ENCODE measurements at places on chromosomes 4 and X.
A peak's percentile ranks its signal among the peaks of the same experiment; 100 is the strongest.

GRCh38 chr4:146073517-146073916 is 102.0 kb upstream of the LSM6 start:
- DNase-seq, result no peak

- DNase-seq, result no peak
Measured at GRCh38 chrX:128807367-128807766, 715.9 kb downstream of the SMARCA1 start.

DNA sequence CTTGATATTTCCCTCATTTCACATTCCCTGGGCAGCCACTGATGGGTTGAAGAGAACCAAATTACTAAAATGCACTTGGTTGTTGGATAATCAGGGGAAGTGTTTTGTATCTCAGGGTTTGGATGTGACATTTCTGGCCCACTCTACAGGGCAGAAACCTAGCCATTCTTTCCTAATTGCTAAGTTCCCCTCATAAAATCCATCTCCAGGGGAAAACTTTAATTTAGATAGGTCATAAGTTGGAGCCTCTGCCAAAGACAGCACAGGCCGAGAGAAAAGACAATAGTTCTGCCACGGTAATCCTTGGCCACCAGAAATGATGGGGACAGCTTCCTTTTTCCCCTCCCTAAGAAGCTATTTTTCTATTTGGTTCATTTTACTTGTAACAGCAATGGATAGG is 192.7 kb upstream of the C1QTNF7 start:
- no peak for DNase-seq

GRCh38 chrX:48683411-48683982 is at the start of gene WAS:
TSS of gene WAS (plus strand) at chrX:48683799. CDS start at chrX:48683854, 55 bp downstream.
- no peak for DNase-seq

DNA sequence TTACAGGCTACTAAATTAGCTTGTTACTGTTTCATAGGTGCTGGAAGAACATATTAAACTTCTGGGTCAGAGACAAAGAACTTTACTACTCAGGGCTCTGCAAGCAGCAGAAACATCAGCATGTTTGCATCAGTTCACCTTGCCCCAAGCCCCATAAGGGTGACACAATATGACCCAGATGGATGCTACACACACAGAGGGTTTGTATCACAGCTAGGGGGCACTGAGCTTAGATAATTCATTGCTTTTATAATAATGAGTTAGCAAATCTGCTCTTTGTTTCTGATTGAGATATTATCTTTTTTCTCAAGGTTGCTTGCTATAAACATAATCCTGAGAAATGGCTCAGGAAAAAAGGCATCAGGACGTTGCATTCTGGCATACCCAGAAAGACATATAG is 4.8 kb upstream of the SYNPO2 start:
- no peak for DNase-seq

DNA sequence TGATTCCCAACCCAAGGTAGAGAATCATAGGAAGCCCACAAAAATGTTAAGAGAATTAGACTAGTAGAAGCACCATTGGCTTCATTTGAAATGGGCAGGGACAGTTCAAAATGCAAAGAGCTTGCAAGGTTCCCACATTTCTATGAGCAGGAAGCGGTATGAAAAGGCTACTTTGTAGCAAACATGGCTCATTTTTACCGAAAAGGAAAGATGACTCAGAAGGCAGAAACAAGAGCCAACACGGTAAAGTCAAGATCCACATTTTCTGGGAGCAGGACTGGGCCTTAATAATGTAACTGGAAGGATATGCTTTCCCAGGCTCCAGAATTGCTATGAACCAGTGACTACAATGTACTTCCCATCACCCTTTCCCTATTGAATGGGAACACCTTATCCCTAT is 89.5 kb downstream of the GLRA3 start:
- peak; percentile 3 for DNase-seq

DNA sequence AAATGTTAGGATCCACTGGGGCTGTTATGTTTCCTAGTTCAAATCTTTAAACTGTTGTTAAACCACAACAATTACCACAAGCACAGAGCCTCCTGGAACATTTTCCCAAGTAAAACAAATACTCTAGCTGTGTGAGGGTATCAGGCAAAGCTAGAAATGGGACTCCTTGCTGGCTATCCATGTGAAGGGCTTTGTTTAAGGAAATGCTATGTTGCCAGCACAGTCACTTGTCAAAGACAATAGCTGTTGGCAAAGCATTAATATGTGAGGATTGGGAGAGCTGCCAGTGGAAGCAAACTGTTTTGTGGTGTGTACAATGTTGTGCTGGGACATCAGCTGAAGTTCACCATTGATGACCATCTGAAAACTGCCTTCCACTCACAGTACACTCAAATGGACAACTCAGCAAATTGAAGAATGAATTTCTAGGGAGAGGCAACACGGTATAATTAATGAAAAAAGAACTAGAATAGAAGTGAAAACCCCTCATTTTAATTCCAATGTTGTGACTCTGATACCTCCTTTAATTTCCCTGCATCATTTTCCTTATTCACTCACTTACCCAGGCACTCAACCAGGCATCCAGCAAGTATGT is 100.8 kb downstream of the ANXA3 start:
- no peak for DNase-seq

GRCh38 chr4:153159728-153160221 is 44.5 kb upstream of the TRIM2 start:
- no peak for DNase-seq

DNA sequence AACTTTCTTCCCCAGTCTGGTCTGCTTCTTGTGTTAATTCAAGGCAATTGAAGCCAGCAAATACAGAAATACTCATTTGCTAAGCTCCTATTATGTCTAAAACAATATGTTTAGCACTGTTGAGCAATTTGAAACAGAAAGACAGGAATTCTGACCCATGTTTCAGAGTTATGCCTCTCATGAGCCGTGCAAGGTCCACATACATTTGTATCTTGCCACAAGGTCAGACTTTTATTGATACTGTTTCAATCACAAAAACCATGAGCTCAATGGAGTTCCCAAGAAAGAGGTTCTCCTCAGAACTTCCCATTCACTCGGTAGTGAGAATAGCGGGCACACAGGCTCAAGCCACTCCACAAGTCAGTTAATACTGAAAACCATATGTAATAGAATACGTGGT is 47.6 kb upstream of the SPRY1 start:
- no peak for DNase-seq

DNA sequence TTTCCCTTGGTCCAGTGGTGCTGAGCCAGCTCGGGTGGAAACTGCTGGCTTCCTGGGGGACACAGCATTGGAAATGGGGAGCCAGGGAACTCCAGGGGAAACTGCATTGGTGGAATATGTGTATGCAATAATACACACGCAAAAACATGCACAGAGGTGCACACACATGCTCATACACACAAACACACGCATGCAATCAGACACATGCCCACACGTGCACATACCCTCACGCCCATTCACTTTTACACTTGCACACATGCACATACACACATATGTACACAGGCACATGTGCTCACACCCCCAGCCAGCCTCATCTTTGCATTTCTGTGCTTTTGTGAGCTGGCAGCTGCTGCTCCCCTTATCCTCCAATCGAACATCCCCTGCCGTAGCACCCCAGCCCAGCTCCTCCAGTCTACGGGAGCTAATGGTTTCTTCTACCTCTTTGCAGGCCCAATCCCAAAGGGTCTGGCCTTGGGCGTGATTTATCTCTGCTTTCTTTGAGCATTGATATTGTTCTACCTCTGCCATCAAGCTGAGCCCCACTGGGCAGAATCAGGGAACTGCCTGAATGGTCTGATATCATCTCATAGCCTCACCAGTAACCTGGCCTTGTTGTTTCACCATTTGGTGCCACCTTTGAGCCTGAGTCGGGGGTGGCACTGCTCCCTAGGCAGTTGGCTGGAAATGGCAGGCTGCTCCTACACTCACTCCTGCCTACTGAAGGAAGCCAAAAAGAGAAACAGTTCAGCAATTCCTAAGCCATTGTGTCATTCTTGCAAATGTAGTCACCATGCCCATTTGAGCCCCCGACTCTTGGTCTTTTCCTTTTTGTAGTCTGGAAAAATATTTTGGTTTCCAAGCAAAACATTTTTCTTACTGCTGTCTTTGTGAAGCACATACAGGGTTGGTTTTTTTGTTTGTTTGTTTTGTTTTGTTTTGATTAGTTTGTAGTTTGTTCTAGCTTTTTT is 104.4 kb upstream of the MAMLD1 start:
- no peak for DNase-seq

GRCh38 chrX:39757971-39758370 is 339.8 kb downstream of the BCOR start:
- DNase-seq, result no peak

DNA sequence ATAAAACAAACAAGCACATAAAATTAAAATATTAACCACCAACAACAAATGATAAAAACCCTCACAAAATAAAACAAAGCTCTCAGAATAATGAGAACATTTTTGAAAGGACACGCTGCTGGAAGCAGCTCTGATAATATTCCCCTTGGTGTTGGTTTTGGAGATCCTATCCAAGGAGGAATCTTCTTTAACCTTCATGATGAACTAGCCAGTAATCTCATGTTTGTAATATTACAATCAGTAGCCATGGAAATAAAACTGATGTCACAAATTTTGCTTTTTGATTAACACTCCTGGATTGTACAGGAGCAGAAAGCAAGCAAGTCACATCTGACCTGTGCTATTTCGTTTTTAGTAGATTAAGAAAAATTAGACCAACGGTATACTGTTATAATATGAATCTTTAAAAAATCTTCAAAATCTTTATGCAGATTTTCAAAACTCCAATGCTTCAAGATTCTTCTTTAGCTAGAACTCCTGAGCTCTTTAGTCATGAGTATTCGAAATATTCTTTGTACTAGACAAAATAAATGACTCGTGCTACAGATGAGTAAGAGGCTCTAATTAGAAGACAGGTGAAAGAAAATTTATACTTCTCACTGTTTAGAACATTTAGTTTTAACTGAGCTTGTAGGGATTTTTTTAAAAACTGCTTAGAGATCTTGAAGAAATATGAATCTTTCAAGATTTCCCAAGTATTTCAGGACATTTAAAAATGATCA is 154.1 kb downstream of the RASL11B start:
- no peak for DNase-seq

- no peak for DNase-seq
Measured at GRCh38 chrX:142359331-142359730, 154.2 kb upstream of the MAGEC2 start.

GRCh38 chr4:185244763-185245162 is 35.4 kb downstream of the SNX25 start:
- DNase-seq, result peak; percentile 84

DNA sequence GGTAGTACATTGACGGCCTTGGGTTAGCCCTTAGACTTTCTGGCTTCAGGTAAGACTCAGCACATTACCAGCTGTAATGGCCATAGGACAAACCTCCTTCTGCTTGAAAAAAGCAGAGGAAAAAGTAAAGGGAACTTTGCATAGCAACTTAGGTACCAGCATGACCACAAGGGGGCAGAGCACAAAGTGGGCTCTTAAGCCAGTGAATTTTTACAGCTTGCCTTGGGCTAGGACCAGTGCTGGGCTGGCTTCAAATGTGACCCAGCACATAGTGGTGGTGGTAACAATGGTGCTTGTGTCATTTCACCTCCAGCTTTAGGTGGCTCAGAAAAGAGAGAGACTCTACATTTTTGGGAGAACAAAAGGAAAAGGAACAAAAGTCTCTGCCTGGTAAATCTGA is 66.1 kb downstream of the KLHL4 start:
- DNase-seq, result peak; percentile 1

DNA sequence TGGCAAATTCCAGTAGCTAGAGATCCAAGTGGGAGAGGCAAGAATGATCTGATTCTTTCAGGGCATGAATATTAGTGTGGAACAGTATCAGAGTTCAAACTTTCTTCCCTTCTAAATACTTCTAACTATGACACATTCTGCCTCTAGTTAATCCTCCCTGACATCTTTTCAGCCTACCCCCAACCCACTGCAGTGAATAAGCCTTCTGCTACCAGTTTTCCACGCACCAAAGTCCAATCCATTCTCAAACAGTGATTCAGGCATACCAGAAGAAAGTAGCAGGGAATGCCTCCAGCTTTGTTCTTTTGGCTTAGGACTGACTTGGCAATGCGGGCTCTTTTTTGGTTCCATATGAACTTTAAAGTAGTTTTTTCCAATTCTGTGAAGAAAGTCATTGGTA is 155.4 kb upstream of the FTHL17 start:
- no peak for DNase-seq

GRCh38 chr4:152696764-152697261 is 17.0 kb upstream of the TMEM154 start:
- DNase-seq, result peak; percentile 94

GRCh38 chrX:39802354-39802753 is 295.4 kb downstream of the BCOR start:
- no peak for DNase-seq

- no peak for DNase-seq
Measured at GRCh38 chr4:27894951-27895350, 1034.3 kb downstream of the STIM2 start.

DNA sequence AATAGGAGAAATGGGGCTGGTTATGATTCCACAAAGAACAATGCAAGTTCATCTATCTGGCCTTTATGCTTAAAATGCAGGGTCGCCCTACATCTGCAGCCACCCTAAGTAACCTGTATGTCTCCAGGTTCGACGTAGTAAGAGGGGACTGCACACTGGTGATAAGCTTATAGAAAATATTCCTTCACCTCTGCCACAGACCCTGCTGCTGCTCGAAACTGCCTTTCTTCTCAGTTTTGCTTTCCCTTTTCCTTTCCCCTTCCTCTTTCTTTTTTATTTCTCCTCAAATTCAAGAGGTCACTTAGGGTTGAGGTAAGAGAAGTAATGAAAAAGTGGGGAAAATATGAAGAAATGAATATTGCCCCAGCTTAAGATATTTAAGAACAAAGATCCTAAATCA is 123.5 kb downstream of the DCHS2 start:
- DNase-seq, result no peak

DNA sequence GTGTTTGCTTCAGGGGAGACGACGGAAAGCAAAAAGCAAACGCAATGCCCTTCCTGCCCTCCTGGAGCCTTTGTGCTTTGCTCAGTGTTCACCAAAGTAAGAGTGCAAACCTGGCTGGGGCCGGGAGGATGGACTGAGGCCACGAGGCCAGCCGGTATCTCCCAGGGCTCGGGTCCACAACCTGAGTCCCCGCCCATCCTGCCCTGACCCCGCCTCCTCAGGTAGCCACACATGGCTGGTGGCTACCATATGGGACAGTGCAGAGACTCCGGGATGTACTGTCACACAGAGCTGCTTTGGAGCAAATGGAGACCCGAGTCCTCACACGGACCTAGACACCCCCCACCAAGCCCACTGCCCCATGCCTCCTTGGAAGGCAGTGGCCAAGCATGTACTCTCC is 4.8 kb downstream of the ATP2B3 start:
- no peak for DNase-seq

DNA sequence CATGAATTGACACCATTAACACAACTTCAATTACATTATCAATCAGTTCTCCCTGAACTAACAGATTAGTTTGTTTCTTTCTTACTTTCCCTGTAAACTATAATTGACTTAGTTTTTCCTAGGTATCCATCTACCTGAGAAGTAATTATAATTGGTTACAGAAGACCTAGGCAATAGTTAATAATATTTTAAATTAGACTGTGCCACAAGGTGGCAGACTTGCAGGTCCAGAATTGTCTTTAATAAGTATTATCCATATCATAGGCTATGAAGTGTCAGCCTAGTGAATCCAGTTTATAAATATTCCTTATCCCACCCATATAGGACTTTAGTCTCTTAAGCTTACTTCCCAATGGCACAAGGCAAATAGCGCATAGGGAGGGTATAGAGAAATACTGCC is 48.9 kb upstream of the FAM47B start:
- no peak for DNase-seq

GRCh38 chr4:150080337-150080736 is 2.1 kb downstream of the DCLK2 start:
- no peak for DNase-seq

GRCh38 chr4:155552180-155552579 is 114.5 kb upstream of the GUCY1A1 start:
- peak; percentile 18 for DNase-seq

GRCh38 chr4:138845054-138845453 is 170.5 kb upstream of the NOCT start:
- no peak for DNase-seq

Measured in foreskin melanocyte (primary cell).